ENCODE measurements at places on chromosomes 11 and 22. TPM values are rescaled to one million over a fixed set of nuclear protein-coding genes. Genes with fewer than 3 reads are reported as not detected.
A peak's percentile ranks its signal among the peaks of the same experiment; 100 is the strongest.

GRCh38 chr11:118961591-118961990, 5.5 kb downstream of the UPK2 start:
- no peak for DNase-seq

GRCh38 chr22:50376085-50376651, 33.0 kb downstream of the PPP6R2 start:
- DNase-seq, result no peak

The C11orf16 gene
- total RNA-seq, result not detected

The PPM1F gene
- 178 TPM for total RNA-seq

DNA sequence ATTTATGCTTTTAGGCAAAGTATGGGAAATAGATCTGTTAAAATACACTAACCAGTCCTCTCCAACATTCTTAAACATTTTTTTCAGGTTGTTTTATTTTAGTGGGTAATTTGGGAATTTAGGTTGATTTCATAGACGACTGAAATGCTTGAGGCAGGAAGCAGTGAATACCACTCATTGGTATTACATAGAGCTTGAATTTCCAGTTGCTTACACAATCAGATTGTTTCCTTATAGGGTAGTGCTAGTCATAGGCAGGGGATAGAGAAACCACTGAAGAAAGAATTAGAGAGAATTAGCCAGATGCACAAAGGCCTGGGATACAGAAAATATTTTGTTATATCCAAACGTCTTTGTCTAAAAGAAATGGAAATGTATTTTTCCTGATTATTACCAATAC, 23.9 kb upstream of the LYVE1 start:
- peak; percentile 68 for DNase-seq

- peak; percentile 54 for DNase-seq
Observed at GRCh38 chr11:102347462-102348370, 702 bp downstream of the BIRC2 start.

GRCh38 chr11:48172818-48173609, 43.6 kb upstream of the OR4B1 start:
- peak; percentile 52 for DNase-seq

- DNase-seq, result no peak
Observed at GRCh38 chr11:29317694-29318093, 699.1 kb downstream of the KCNA4 start.

The GTSE1 gene
- total RNA-seq, result 57.2 TPM

GRCh38 chr11:83002053-83002452, 69.6 kb downstream of the RAB30 start:
- DNase-seq, result no peak

The TRIM21 gene
- total RNA-seq, result 20.8 TPM

DNA sequence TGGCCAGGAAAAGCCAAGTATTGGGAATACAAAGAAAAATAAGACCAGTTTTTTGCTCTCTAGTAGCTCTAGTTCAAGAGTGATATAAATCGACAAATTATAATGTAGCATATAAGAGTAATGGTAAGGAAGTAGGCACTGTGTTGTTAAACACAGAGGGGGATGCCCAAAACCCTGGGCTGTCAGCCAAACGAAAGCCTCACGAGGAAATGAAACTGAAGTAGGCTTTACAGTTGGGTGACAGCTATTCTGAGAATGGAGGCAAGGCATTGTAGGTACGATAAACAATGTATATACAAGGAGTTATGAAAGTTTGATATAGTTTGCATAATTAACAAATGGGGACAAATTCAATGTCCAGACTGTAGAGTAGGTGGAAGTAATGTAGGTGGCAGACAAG, 176.4 kb downstream of the FAM181B start:
- DNase-seq, result no peak

The PNPLA5 gene
- total RNA-seq, result not detected

DNA sequence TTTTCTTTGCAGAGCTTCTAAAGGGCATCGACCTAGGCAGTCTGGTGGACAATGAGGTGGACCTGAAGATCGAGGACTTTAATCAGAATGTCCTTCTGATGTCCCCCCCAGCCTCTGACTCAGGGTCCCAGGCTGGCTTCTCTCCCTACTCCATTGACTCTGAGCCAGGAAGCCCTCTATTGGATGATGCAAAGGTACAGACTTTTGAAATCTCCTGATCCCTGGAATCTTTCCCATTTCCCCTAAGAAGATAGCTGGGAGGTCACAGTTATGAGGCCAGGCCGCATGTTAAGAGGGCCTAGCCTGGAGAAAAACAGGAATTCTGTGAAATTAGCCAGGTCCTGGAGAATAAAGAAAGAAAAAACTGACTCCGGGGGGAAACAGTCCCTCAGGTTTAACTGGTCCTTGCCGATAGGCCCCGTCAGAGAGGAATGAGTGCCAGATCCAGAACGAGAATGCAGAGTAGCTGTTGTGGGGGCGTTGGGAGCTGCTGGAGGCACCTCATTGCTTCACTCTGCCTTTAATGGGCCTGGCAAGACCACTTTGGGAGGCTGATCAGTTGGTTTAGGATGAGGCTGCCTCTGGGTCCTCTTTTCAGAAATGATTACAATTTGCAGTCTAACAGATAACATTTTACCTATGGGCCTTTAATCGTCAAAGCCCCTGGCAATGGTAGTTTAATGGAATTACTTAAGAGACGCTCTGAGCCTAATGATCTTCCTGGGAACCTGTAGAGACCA, 39.2 kb downstream of the SHISA8 start:
- DNase-seq, result no peak

DNA sequence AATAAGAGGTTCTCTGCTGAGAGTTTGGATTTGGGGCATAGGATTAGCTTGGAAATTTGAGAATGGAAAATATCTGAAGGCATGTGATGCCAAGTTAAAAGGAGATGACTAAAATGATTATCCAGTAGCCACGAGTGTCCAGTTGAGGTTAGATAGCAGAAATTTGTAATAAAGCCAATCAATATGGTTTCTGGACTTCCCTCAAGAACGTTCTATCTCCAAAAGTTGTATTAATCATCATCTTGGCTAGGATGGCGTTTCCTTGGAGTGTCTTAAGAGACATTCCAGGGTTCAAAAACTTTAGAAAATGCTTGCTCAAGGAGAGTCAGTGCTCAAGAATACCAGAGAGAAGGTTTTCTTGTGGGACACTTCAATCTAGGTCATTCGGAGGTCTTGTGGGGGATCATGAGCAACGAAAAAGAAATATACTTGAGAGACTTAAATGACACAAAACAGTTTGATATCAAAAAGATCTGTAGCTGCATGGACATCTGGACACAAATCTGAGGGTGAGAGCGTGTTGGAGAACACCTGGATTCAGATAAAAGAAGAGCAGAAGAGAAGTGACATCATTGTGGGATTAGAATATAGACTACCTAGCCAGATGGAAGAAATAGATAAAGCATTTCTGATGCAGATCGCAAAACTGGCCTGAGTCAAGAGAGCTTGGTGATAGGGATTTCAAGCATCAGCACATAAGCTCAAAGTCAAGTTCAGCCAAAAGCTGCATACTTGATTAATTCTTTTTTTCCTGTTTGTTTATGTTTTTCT, 97.7 kb downstream of the ARFGAP2 start:
- no peak for DNase-seq

The KRTAP5-8 gene
- total RNA-seq, result not detected

DNA sequence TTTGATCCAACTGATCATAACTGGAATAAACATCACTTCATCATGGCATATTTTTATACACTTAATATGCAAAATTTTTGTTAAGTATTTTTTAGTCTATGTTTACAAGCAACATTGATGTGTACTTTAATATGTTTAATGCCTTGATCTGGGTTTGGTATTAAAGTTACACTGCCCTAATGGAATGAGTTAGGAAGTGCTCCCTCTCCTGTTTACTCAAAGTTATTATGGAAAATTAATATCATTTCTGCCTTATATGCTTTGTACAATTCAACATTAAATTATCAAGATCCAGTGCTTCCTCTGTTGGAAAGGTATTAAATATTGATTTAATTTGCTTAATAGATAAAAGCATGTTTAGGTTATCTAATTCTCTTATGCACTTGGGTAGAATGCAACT, 927.3 kb upstream of the RAG2 start:
- no peak for DNase-seq

The IFITM10 gene
- 0.62 TPM for total RNA-seq

The MRGPRE gene
- total RNA-seq, result not detected

The SHANK3 gene
- total RNA-seq, result 158 TPM

The TYR gene
- total RNA-seq, result not detected

The P4HA3 gene
- 15.0 TPM for total RNA-seq

DNA sequence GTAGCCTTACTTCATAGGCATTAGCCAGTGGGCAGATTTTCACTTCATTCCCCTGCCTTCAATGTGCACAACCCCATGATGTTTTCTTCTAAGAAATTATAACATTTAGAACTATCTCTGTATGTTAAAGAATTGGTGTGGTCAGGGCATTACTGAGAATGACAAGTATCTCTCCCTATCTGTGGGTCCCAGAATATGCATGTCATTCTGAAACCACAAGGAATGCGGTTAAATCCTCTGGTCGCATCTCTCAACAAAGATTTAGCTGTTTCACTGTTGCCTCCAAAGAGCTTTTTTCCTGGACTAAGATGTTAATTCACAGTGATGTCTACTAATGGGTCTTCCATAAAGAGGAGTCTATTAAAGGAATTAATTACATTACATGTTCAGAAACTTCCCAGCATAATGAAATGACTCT, 62.7 kb downstream of the LIF start:
- DNase-seq, result no peak

GRCh38 chr11:102111011-102111786, 952 bp downstream of the YAP1 start:
- peak; percentile 77 for DNase-seq

The FAM180B gene
- total RNA-seq, result not detected

The DNAJB13 gene
- not detected for total RNA-seq

The VEGFB gene
- total RNA-seq, result 98.1 TPM

Data from endothelial cell of umbilical vein (primary cell).